ENCODE measurements at places on chromosomes 12 and 14. TPM values are rescaled to one million over a fixed set of nuclear protein-coding genes. Genes with fewer than 3 reads are reported as not detected.
A peak's percentile ranks its signal among the peaks of the same experiment; 100 is the strongest.

The MIPOL1 gene
- 65.0 TPM for total RNA-seq

The HOXC11 gene
- 7.7 TPM for total RNA-seq

The ACOT4 gene
- 4.3 TPM for total RNA-seq

The AKAP6 gene
- 76.3 TPM for total RNA-seq

The PPP1R3E gene
- total RNA-seq, result 4.1 TPM

- DNase-seq, result no peak
Measured at GRCh38 chr14:57785058-57785457, 80.8 kb downstream of the SLC35F4 start.

- DNase-seq, result peak; percentile 41
Measured at GRCh38 chr12:75672200-75672599, 160.8 kb upstream of the KRR1 start.

- no peak for DNase-seq
Measured at GRCh38 chr12:664075-664778, 982 bp upstream of the NINJ2 start.

GRCh38 chr12:49705479-49706134 lies 1.6 kb downstream of the FMNL3 start:
- DNase-seq, result peak; percentile 35

- no peak for DNase-seq
Measured at GRCh38 chr12:25710128-25710527, 157.0 kb upstream of the LMNTD1 start.

GRCh38 chr14:30214461-30215090 lies 286.9 kb upstream of the PRKD1 start:
- peak; percentile 72 for DNase-seq
